ENCODE measurements at places on chromosomes 2 and 18.

DNA sequence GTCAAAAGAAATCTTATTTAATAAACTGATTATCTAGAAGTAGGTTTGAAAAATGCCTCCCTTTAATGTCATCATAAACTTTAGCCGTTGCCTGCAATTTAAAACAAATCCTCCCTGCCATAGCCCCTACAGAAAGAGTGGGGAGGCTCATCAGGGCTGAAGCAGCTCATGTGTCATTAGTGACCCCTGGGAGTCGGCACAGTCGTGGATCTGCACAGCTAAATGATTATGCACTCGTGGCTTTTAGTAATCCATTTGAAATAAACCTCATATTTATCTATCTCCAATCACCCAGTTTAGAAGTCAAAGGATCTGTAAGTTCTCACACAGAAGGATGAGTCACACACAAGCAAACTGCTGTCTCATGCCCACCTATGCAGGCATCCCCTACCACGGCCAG, 277.3 kb downstream of the SS18 start:
- DNase-seq, result no peak

DNA sequence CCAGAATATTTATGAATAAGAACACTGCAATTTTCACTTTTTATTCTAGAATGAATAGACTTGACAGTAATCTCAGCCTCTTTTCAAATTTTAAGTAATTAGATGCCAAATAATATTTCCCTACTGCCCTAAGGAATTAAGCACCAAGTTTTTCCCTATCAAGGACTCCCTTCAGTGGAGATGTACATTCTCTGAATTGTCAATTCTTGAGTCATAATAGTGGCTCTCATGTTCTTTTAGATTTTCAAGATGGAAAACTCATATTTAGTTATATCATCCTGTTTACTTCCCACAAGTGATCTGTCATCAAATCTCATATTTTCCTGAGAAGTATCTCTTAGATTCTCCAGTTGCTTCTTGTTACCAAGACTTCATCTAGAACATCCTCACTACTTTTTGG, 1248.9 kb upstream of the CHAC2 start:
- DNase-seq, result no peak

GRCh38 chr2:106551417-106552130, 64.4 kb downstream of the CD8B2 start:
- no peak for DNase-seq

DNA sequence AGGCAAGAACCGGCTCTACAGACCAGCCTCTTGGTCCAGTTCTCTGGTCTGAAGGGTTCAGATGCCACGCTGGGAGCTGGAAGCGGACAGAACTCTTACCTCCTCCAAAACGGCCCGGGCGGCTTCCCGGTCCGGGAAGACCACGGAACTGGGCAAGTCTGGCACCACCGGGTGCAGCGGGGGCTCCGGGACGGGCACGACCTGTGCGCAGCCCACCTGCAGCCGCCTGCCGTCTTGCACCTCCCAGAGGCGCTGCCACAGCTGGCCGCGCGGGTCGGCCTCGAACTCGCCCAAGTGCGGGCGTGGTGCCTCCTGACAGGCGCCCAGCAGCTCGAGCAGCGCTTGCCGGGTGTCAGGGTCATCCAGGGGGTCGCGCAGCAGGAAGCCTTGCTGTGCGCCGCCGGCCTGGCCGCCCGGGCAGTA, 773 bp downstream of the CMPK2 start:
- no peak for DNase-seq

- no peak for DNase-seq
Observed at GRCh38 chr18:75003764-75004690, 204.9 kb downstream of the PTGR3 start.

Measured in D721Med (cell line).